Stimulated activated memory B cell treated with anti-CD40 and anti-IgM and Interleukin-4, amounts not matched to agents 10 μg/mL and 1 μg/mL and 100 μg/mL, for 72 hours (primary cell): ENCODE measurements at places on chromosomes 2 and 18.
A peak's percentile ranks its signal among the peaks of the same experiment; 100 is the strongest.

GRCh38 chr2:157592948-157593347 lies 35.7 kb downstream of the ACVR1C start:
- ATAC-seq: no peak

DNA sequence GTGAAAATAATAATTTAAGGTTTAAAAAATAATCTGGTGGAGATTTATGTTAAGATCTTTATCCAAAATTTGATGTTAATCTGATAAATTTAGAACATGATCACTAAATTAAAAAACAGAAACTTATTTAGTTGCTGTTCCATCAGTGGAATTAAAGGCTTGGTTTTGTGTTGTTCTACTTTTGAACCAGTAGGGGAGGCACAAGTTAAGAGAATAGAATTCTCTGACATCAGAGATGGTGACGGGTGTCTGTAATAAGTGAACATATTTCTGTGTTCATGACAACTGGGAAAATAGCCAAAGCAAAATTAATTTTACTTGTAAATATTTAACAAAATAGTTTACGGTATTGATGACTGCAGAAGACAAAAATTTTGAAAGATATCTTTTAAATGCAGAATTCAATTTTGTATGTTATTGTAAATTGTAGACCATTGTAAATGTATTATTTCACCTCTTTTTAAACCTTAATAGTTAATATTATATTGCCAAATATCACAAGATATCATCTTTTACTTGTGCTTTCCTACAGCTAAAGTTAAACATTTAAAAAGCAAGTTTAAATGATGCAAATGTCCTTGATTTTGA lies 106.0 kb downstream of the UBR3 start:
- ATAC-seq: no peak

GRCh38 chr2:234919711-234920110 lies 32.1 kb upstream of the SH3BP4 start:
- no peak for ATAC-seq

GRCh38 chr2:106061611-106062349 lies 132.3 kb downstream of the UXS1 start:
- no peak for ATAC-seq

DNA sequence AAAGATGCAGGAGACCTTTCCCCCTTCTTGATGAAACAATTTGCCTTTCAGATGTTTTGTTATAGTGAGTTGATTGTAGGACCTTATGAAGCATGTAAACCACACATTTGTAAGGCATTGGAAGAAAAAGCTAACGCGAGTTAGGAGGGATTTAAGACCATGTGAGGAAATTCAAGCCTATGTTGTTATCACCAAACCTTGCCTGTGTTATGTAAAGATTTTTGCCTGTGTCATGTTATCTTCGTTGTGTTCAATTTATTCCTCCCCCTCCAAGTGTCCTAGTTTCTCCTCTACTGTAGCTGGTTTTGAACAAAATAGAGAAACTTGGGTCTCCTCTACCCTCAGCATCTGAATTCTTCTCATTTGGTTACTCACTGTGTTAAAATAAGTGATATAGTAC lies 173.0 kb downstream of the NEDD4L start:
- ATAC-seq: no peak

DNA sequence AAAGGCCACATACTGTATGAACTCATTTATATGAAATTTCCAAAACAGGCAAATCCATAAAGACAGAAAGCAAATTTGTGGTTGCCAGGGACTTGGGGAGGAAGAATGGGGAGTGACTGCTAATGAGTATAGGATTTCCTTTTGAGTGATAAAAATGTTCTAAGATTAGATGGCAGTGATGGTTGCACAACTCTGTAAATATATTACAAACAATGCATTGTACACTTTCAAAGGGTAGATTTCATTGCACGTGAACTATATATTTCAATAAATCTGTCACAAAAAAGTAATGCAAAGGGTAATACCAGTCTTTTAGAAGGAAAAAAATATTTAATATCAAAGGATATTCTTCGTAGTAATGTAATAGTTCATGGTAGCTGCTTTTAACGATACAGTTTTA lies 63.7 kb upstream of the PROKR1 start:
- ATAC-seq: no peak

DNA sequence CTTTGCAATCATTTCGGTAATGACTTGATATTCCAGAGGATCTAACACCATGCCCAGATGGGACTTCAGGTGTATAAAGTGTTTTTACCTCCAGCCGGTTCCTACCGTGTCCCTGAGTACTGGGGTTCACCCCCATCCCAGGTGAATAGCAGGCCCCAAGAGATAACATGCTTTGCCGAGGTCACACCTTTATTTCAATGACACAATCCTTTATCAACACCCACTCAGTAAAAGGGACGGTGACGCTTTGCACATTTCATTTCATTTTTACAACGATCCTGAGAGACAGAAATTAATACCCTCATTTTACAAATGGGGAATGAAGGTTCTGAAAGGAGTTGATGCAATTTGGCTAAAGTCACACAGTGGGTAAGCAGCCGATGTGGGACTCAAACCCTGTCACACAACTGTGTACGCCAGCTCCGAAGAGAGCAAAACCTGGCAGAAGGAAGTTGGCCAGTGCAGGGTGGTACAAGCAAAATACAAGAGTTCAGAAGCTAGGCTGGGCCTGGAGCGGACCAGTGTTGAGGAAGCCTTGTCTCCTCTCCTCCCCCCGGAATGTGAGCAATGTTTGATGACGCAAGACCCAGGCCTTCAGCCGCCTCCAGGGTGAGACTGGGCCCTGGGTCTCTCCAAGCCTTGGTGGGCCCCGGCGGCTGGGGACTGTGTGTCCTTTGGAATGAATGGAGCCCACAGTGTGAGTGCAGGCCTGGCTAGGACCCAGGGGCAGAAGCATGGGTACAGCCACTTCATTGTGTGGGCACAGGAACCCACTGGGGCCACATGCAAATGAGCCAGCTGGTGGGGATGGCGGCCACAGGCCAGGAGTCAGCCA lies 139.6 kb upstream of the MYCN start:
- ATAC-seq: peak; percentile 13

DNA sequence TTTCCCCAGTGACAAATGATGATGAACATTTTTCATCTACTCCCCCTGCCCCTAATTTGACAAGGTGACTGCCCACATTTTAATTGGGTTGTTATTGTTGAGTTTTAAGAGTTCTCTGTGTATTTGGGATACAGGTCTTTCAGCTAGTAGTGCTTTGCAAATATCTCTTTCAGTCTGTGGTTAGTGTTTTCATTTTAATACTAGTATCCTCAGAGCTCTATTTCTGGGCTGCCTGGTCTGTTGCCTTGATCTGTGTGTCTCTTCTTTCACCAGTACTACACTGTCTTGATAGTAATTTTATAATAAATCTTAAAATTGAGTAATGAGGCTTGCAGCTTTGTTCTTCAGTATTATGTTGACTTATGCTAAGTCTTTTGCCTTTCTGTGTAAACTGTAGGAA lies 19.7 kb downstream of the EIF5B start:
- no peak for ATAC-seq

GRCh38 chr2:143730155-143730952 lies 601.1 kb downstream of the ARHGAP15 start:
- ATAC-seq: peak; percentile 77

DNA sequence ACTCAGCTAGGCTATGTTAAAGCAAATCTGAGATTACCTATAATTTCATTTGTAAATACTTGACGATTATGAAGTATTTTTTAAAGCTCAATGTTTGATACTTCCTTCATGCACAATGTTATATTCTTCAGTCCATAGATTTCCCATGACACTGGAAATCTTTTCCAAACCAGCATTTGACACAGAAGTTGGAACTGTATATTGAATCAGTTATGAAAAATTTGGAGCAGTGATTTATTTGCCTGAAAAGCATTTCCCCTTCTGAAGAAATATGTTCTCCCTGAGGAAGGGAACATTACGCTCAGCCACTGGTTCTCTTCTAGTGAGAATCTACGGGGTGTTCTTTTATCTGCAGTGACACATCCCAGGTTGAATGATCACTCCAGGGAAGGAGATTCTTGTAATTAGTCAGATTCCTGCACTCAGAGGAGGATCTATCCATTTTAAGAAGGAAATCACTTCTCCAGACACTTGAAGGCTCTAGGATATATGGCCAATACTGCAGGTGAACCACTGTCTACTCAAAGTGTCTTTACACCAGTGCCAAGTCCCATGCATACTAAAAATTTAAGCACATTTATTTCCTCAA lies 64.7 kb downstream of the HNRNPLL start:
- no peak for ATAC-seq

GRCh38 chr2:69298862-69299261 lies 88.2 kb downstream of the GFPT1 start:
- ATAC-seq: no peak

DNA sequence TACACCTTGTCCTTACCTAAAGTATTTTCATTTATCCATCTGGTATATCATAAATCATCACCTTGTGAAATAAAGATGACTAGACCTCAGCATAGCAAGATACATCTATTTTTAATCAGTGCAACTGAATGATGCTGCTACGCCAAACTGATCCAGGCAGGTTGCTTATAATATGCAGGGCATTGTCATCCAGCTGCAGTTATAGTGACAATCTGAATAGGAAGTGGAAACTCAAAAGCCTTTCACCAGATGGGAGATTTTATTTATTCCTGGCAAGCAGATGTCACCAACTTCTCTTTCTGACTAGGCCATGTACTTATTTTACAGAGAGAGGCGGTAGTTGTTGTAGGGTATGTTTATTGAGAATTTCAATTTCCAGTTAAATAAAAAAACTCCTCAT lies 747.3 kb downstream of the ADCYAP1 start:
- ATAC-seq: no peak

- ATAC-seq: peak; percentile 88
Observed at GRCh38 chr2:238256594-238257104, 16.8 kb upstream of the HES6 start.

GRCh38 chr2:189265696-189266320 lies 86.2 kb upstream of the COL5A2 start:
- ATAC-seq: no peak

GRCh38 chr18:79400091-79400590 lies 4.4 kb downstream of the NFATC1 start:
- ATAC-seq: peak; percentile 55

GRCh38 chr2:225124311-225125017 lies 82.2 kb upstream of the DOCK10 start:
- no peak for ATAC-seq

DNA sequence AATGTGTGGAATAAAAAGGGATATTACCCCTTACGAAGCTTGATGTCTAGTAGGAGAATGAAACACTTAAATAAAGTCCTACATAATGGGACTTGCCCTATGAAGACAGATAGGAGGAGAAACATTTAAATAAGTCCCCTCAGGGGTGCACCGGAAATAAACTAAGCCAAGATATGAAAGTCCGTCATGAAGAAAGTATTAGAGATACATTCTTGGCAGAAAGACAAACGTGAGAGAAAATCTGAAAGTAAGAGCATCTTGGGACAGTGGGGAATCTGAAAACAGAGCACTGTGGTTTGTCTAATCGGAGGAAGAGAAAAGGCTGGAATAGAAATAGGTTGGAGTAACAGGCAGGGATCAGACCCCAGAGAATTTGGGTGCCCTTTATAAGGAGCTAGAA lies 516.9 kb upstream of the DSEL start:
- no peak for ATAC-seq

DNA sequence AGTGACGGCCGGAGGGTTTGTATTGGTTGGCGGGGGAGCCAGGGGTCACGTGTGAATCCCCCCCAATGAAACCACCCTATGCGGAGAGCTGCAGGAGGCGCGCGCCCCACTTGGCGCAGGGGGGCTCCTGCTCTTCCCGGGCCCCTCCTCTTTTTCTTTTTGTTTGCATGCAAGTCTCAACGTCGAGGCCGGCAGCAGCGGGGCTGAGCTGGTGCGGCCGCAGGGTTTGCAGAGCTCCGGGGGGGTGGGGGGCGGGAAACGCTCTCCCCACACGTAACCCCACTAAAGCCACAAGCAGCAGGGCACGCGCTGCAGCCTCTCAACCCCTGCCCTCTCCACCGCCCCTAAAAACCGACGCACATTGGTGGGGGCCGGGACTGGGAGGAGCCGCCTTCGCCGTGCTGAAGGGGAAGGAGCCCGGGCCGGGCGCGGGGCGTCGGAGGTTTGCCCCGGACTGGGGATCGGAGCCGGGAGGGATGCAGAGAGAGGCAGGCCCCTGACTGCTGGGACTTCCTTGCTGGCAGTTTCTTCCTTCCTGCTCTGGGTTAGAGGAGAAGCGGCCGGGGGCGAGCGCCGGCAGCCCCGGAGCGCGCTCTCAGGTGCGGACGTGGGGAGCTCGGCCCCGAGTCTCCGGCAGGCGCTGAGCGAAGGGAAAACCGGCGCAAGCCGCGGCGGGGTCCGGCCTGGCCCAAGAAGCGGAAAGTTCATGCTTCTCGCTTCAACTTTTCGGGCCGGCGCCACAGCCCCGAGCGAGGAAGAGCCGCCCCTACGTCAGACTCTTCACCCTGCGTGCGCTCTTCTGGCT lies 864 bp downstream of the LBH start:
- peak; percentile 77 for ATAC-seq

GRCh38 chr2:72115110-72116080 lies 32.3 kb downstream of the CYP26B1 start:
- no peak for ATAC-seq

DNA sequence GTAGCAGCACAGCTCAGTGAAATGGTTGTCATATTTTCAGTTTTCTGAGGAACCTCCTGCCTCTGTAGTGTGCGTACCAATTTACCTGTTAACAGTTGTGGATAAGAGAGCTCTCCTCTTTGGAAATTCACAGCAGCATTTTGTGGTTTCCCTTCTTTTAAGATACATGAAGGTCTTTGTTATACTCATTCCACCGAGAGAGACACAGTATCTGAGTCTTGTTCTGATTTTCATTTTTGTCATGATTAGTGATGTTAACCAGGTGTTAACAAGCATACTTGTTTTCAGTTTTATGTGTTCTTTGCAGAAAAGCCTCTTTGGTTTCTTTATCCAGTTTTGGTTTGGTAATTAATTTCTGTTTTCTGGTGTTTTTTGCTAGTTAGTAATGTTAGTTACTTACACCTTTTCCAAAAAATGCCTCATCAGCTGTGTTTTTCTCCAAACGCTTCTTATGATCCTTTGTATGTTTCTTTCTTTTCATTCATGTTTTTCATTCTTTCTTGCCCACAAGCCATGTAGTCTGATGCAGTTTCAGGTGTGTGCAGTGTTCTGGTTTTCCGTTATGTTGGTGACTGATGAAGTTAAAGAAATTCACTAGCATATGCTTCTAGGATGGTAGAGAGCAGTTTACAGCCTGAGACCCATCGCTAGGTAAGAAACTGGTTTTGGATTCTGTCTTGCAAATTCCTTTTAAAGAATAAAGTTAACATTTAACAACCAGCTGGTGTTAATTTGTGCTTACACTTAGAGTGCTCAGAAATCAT lies 30.1 kb downstream of the CCDC74A start:
- no peak for ATAC-seq

GRCh38 chr18:39348757-39349156 lies 1783.2 kb upstream of the CELF4 start:
- ATAC-seq: no peak

DNA sequence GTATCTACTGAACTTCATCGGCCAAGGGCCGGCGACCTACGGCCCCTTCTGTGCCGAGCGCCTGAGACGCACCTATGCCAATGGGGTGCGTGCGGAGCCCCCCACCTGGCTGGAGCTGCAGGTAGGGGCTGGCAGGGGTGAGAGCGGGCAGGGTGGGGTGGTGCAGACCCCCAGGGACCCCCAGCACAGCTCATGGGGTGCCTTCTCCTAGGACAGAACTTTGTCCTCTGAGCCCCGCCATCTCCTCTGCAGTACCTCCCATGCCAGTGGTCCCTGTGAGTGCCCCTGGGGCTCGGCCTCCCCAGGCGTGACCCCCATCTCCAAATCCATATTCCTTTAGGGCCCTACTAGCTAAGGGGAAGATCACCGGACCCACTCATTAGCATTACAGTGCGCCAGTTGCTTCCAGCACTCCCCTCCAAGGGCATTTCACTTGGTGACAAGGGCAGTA lies 23.9 kb upstream of the GPR17 start:
- ATAC-seq: no peak
